ACHN (cell line): ENCODE measurements at places on chromosomes 3 and 15.

DNA sequence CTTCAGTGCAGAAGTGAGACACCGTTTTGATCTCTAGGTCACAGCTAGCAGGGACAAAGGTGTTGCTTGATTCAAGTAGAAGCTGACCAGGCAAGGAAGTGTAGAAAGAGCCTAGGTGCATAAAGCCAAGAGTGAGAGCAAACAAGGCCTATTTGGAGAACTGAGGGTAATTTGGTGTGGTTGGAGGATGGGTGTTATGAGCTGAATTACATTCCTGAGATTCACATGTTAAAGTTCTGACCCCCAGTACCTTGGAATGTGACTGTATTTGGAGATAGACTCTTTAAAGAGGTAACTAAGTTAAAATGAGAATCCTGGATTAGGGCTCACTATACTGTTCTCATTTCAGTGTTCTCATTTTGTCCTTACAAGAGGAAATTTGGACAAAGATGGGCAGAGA, 191.3 kb downstream of the ZMAT3 start:
- DNase-seq: no peak

- peak; percentile 57 for DNase-seq
Measured at GRCh38 chr15:58212909-58213526, 74.8 kb downstream of the AQP9 start.

DNA sequence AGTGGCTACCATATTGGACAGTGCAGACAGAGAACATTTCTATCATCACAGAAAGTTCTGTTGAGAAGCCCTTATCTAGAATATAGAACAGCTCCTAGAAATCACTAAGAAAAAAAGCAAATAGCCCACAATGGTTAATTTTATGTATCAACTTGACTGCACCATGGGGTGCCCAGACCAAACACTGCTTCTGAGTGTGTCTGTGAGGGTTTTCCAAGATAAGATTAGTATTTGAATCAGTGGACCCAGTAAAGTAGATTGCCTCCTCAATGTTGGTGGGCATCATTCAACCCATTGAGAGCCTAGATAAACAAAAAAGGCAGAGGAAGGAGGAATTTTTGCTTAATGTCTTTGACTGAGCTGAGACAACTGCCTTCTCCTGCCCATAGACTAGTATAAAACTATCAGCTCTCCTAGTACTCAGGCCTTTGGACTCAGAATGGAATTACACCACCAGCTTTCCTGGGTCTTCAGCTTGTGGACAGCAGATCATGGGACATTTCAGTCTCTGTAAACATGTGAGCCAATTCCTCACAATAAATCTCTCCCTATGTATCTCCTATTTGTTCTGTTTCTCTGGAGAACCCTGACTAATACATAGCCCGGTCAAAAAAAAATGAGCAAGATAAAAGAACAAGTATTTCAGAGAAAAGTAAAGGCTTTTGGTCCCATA, 55.9 kb upstream of the OXTR start:
- no peak for DNase-seq

DNA sequence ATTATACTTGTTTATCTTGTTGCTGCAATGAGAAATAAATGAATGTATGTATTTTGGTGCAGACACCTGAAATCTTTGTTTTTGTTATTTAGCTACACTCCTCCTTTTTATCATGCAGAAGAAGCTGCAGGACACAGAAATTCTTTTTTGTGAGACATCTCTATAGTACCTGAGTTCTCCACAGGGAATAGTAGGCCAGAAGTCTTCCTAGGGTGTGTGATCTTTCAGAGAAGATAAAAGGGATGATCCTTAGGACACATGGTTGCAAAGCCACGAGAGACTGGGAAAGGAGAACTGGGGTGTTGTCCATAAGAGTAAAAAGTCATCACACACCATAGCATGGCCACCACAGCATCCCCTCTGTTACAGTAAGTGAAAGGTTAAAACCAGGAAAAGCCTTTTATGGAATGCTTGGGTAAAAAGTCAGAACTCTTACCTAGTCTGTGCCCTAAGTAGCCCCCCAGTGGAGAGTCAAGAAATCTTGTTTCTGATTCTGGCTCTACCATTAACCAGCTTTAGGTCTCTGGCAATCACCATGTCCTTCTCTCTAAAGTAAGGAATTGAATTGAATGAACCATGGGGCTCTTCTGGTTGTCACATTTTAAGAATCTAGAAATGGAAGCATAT, 31.9 kb upstream of the ADGRG7 start:
- DNase-seq: no peak

DNA sequence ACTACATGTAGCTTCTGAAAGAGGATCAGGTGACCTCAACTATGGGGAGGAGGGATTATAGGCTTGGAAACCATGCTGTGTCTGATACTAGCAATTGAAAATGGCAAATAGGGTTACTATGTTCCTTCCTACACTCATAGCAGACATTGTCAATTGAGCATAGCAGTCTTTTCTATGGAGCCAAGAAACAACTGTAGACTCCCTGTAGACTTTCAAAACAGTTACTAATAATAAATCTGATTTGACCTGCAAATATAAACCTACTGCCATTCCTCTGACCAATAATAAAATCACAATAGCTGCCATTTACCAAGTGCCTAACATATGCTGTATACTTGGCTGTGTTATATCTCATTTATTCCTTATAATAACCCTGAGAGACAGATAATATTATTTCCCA, 8.5 kb upstream of the ARL14 start:
- no peak for DNase-seq

DNA sequence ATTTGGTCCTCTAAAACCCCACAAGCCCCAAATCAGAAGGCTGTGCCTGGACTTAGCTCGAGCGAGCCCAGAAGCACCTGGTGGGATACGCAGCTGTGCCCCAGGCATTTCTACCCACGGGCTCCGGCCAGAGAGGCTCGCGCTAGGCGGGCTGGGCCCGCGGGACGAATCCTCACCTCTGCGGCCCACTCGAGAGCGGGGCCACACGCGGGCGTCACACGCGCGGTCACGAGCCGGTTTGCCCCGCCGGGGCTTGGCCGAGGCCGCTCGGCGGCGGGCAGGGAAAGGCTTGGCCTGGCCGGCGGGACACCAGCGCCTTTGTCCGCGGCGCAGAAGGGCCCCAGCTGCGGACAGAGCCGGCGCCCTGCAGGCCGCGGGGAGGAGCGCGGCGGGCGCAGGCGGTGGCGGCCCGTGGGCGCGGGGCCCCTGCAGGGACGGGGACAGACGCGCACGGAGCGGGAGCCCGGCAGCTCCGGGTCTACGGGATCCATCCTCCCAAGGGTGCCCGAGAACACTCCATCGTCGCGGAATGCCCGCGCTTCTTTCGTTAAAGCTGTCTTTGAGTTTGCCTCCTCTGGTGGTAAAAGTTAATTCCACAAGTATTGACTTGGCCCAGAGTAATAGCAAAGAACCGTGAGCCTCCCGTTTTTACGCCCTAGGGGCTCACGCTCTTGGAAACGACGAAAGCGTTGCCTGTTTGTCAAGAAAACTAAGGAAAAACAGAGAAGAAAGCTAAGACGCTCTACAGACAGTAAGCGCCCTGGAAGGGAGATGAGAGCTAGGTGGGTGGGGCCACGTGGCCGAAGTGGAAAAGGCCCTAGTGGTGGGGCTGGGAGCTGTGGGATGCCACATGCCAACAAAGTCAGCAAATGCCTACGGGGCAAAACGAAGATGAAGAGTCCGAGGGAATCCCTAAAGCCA, 26.4 kb downstream of the TYRO3 start:
- peak; percentile 61 for DNase-seq

DNA sequence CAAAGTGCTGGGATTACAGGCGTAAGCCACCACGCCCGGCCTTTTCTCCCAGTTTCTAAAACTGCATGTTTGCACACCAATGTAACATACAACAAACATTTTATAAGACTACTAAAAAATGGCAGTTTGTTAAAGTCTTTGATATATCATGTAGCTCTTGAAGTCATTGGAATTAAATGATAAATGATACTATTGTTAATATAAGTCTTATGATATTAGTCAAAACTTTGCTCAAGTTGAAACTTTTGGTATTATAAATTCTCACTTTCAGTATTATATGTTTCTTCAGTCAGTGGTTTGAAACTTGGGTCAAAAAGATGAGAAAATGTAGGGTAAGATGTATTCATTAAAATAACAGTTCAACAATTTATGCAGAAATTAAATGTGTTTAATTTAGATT, 117.6 kb upstream of the TBL1XR1 start:
- no peak for DNase-seq

- no peak for DNase-seq
Measured at GRCh38 chr3:18883571-18883970, 264.7 kb upstream of the KCNH8 start.

DNA sequence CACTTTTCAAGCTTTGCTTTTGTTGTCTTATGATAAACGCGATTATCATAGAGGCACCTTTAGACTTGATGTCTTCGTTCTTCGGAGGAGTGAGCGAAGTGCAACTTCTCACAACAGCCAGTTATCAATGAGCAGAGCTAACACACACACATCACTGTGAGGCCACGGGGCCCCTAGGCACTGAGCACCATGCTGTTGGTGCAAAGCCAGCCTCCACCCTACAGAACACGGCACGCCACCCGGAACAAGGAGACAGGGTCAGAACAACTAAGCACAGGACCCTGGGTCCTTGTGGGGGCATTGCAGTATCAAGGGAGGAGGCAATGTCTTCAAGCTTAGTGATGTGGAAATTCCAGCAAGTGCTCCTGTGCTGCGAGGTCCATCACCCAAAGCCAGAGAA, 244.5 kb downstream of the OCA2 start:
- DNase-seq: no peak

DNA sequence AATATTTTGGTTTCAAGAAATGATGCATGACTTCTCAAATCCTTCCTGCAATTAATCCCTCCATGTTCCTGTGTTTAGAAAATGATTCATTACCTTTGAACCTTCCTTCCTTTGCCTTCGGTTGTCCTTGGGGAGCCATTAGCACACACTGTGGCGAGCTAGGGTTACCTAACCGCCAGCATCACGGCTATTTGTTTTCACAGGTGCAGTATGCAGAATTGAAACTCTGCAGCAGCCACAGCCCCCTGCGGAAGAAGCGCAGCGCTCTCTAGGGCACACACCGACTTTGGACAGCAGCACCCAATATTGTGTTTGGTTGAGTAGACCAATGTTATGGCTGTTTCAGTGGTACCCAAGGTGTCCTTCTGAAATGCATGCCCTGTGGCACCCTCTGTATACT, 247.4 kb downstream of the MCTP2 start:
- DNase-seq: no peak

- no peak for DNase-seq
Measured at GRCh38 chr15:66943456-66944095, 121.8 kb upstream of the SMAD3 start.

DNA sequence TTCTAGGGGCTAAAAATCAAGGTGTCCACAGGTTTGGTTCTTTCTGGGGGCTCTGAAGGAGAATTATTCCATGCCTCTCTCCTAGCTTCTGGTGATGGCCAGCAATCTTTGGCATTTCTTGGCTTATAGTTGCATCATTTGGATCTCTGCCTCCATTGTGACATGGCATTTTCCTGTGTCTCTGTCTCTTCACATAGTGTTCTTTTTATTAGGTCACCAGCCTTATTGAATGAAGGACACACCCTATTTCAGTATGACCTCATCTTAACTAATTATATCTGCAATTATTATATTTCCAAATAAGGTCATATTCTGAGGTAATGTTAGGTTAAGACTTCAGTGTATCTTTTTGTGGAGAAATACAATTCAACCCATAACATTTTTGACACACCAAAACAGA, 3.2 kb upstream of the GBE1 start:
- no peak for DNase-seq

GRCh38 chr15:43776718-43777266, at the start of gene ELL3:
ELL3 (minus strand) TSS chr15:43776966; CDS start chr15:43776901, 65 bp downstream.
- DNase-seq: peak; percentile 80

- DNase-seq: no peak
Measured at GRCh38 chr15:25072857-25073476, 118.2 kb downstream of the SNRPN start.

GRCh38 chr3:14145236-14145635, 20.4 kb downstream of the TMEM43 start:
- peak; percentile 39 for DNase-seq

GRCh38 chr3:10467204-10467603, 38.2 kb downstream of the ATP2B2 start:
- DNase-seq: no peak

DNA sequence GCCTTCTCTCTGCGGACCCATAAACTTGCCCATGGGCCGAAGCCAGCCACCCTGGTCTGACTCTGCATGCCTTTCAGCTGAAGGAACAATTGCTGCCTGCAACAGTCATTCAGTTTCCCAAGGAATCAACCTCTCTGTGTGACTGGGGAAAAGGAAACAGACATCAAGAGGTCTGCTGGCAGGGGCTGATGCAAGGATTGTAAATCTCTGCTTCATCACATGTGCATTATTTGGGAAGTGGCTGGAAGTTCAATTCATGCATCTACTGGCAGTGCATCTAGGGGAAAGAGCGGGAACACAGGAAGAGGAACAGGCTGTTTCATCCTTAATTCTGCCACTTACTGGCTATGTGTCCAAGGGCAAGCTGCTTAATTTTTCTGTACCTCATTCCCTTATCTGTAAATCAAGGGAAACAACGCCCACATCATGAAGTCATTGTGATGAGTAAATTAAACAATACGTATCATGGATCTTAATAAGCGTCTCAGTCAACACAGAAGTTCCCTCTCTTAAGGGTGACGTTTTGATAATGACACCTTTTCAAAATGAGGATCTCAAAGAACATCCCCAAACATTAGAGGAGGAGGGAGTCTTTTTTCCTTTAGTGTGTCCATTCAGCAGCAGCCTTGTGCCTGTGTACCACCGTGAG, 17.4 kb upstream of the ADPGK start:
- DNase-seq: no peak

GRCh38 chr3:110521019-110521418, 550.6 kb upstream of the NECTIN3 start:
- DNase-seq: no peak

DNA sequence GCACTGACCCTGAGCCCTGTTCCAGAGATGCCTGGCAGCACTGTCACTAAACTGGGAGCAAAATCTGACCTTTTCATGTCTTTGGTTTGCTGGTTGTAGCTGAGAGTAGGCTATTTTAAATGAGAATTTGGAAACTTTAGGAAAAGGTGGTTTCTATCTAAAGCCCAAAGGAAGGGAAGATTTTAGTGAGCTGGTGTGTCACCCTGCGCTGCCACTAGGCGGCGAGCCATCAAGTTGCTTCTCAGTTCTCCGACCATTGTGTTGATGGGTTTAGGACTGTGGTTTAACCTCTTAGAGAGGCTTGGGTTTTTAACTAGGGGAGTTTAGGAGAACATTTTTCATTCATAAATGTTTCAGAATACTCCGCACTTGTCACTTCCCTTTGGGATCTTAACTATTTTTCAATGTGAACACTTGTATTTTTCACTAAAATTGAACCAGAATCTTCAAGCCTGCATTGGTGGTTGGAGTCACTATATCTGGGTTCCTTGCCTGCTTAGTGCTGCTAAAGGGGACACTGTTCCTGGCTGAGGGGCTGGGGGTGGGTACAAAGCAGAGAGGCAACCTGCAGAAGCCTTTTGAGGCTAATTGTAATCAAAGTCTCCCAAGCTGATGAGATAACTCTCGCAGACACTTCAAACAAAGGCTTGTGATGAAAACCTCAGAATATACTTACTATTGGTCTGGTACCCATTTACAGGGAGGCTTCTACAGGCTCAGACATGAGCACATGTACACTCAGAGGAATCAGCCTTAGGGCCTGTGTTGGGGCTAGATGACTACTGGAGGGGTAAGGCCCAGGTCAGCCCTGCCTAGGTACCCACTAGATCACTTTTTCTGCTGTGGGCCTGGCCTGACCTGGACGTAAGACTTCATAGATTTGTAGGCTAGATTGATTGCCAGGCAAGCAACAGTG, 16.8 kb downstream of the EXOSC7 start:
- no peak for DNase-seq
